ENCODE measurements at places on chromosomes 2 and 18.

- peak; percentile 21 for DNase-seq
Observed at GRCh38 chr2:129178356-129178755, 801.1 kb upstream of the RAB6C start.

DNA sequence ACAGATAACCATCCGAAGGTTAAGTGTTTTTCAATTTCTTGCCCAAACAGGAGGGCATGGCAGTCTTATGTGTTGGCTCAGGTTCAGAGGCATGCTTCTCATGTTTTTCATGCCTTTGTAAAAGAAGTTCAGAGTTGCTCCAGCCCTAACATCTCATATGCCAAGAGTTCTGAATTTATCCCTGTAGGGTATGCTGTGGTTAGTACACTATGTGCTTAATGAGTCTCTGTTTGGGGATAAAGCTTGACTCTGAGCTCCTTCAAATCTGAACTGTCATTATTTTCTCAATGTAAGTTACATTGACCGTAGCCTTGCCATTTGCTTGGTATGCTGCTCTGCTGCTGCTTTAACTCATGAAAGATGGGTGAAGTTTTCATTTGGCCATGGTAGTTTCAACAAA lies 67.9 kb upstream of the PNPT1 start:
- DNase-seq, result peak; percentile 59

DNA sequence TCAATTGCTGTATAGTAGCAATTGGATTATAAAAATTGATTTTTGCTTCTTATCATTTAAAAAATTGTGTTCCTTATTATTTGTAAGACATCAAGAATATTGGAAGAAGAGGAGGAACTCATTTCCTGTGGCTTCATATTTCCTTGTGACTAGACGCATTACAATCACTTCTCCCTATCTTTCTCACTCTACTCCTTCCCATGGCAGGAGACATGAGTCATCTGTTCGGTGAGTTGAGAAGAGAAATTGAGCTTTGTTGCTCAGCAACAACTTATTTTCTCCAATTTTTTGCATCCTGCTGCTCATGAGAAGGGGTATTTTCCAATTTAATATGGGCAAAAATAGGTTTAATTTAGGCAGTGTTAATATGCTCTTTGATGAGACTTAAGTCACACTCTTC lies 1783.9 kb downstream of the SUCLG1 start:
- DNase-seq, result no peak

GRCh38 chr2:43184339-43184895 lies 42.0 kb downstream of the ZFP36L2 start:
- peak; percentile 76 for DNase-seq

GRCh38 chr2:233173115-233173514 lies 78.4 kb upstream of the ATG16L1 start:
- DNase-seq, result no peak

- no peak for DNase-seq
Observed at GRCh38 chr2:51084750-51085149, 52.8 kb upstream of the NRXN1 start.

DNA sequence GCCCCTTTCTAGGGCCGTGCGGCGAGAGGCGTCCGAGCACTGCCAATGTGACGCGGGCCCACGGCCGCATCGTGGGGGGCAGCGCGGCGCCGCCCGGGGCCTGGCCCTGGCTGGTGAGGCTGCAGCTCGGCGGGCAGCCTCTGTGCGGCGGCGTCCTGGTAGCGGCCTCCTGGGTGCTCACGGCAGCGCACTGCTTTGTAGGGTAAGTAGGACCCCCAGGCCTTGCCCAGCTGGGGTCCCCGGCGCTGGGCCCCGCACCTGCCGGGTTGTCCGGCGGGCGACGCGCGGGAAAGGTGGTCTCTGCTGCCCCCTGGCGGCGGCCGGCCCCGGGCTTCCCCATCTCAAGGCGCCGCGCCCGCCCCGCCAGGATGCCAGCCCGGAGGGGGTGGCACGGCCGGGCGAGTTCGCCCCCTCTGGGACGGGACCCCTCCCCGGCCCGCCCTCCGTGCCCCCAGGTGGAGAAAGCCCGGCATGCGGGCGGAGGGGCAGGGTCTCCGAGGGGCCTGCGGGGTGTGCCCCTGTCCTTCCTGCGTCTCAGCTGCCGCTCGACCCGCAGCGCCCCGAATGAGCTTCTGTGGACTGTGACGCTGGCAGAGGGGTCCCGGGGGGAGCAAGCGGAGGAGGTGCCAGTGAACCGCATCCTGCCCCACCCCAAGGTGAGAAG lies 1.9 kb downstream of the PRSS56 start:
- DNase-seq, result peak; percentile 11

- DNase-seq, result peak; percentile 13
Observed at GRCh38 chr2:35410431-35411061, 945.0 kb upstream of the CRIM1 start.

DNA sequence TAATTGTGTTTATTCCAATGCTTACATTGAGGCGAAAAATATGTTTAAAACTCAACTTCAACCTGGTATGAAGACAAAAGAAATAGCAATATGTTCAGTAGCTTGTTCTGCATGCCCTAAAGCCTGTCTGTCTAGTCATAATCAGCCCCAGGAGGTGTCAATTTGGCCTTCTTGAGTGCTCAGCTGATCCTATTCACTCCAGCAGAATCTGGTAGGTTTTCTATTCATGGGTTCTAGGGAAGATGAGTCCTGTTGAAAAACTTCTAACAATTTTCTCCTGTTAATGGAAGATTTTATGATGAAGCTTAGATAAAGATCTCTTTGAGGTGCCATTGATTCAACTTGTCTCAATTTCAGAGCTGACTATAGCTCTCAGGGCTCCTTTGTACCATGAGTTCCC lies 402.0 kb upstream of the UBE2E3 start:
- DNase-seq, result no peak

Data from AG10803 (cell line).